Amygdala (tissue), 56 donors: ENCODE measurements at places on chromosomes 1 and 21.

DNA sequence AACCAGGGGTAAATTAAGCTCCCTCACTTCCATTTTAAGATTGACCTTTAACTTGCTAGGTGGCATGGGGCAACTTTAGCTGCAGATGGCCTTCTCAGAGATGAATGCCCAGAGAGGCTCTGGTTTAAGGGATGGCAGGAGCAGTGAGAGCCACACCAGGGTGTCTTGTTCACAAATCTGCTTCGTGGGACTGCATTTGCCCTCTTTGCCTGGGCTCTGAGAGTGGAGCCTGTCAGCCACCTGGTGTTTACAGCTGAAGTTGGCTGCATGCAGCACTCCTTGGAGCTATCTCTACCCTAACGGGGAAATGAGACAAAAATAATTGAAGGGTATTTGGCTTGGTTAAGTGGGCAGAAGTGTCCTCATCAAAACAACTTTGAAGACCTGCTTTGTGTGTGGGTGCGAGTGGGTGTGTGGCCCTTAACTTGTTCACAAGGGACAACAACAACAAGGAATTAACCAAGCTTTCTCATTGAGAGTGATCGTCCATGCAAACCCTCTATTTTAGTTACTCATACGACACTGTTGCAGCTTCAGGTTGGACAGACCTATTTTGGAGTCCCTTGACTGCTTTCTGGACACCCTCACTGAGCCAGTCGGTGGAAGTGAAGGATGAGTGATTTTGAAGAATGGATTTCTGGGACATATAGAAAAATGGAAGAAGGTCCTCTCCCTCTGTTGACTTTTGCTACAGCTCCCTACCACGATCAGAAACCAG is 29.8 kb downstream of the PGM1 start:
- no peak for DNase-seq

DNA sequence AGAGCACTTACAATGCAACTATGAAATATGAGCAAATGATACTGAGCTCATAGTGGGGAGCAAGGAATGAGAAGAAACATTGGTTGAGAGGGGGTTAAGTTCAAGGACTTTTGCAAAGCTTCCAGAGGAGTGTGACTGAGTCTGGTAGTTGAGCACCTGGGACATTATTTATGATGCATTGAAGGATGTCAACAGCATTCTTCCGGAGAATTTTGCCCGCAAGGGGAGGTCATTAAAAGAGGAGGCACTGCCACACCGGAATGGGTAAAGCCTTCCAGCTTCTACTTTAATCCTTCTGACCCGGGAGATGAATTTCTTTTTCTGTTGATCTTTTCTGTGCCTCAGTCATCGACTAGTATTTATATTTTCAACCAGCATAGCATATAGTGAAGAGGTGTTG is 208.4 kb upstream of the CAMK1G start:
- DNase-seq = no peak

- no peak for DNase-seq
These were observed 299.7 kb downstream of the HMCN1 start for GRCh38 chr1:186033847-186034271.

DNA sequence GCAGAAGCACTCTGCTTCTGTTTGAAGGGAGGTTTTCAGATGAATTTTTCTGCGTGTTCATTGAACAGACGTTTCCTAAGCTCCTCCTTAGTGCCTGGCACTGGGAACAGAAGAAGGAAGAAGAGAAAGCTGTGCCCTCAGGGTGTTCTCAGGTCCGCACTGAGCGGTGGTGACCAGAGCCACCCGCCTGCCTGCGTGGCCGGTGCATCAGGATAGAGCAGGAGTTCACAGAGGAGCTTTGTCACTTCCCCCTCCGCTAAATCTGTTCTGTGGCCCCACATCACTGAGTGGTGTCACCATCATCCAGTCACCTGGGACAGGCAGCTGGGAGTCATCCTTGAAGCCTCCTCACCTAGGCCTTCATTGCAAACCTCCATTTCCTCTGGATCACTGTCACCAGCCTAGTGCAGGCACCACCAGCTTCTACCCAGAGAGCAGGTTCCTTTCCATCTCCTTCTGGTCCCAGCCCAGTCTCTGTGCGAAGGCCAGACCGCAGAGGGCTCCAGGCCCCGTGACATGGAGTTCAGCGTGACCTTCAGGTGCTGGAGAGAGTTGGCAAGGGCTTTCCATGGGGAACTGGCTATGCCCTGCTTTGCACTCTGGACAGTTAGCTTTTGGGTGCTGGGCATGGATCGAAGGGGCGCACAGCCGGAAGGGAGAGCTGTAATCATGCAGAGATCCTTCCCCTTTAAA is 21.7 kb downstream of the PARK7 start:
- no peak for DNase-seq

GRCh38 chr21:29418813-29419212 is 120.1 kb downstream of the BACH1 start:
- no peak for DNase-seq

DNA sequence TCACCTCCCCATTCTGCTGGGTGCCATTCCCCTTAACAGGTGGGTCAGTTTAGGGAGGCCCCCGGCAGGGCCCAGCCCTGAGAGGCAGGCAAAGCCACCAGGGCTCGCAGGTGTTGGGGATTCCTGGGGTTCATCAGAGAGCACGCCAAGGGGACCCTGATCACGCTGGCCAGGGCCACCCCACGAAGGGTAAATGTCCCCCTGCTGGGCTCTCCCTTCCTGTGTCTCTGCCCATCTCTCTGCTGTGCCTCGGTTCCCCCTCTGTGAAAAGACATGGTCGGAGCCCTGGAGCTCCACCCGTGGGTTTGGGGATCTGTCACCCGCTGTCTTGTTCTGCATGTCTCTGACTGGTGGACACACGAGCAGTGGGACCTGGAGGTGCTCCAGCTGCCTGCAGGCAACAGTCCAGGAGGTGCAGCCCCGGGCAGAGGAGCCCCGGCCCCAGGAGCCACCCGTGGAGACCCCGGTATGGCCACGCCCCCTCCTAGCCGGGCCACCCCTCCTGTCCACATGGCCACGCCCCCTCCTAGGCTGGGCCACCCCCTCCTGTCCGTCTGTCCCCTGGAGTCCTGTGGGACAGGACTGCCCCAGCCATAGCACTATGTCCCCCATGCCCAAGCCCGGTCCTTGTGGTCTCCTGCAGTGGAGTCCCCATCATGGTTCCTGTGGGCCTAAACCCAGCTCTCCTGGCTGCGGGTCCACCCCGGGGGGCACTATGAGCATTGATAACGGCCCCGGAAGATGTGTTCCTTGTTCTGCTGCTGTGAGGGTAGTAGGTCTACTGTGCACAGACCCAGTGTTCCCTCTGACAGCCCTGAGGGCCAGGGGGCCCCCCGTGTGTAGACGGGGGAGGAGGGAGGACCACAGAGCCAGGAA is 6.5 kb downstream of the AIRE start:
- DNase-seq = no peak

- no peak for DNase-seq
These were observed 62.3 kb downstream of the HLCS start for GRCh38 chr21:36904093-36904666.

DNA sequence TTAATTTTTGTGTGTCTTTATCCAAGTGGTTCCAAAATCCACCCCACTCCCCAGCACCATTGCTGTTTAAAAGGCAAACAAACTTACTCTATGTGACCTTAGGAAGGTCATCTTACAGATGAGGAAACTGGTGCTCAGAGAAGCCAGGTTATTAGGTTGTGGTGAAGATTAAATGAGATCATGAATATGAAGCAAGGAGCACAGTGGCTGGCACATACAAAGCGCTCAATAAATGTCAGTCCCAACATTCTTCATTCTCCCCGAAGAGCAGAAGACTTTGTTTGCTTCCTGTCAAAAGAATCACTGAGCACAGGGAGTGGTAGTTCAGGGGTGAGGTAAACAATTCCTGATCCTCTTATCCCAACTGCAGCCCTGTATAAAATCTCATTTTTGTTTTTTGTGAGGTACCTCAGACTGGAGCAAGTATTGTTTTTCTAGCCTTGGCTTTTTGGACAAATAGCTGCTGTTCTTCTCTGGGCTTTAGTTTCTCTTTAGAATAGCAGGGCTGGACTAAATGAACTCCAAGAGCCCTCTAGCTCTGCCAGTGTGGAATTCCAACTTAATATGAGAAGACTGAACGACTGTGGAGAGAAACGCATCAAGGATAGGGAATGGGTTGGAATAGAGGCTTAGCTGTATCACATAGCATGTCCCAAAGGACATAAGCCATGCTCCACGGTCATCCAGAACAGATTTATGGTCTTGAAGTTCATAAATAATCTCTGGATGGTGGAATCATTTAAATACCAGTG is 455.3 kb upstream of the USP24 start:
- no peak for DNase-seq

- DNase-seq = no peak
These were observed at the start of gene ITGB2 for GRCh38 chr21:44920694-44921604. TSS of gene ITGB2 (minus strand) at chr21:44920899. CDS start at chr21:44910782, 10,117 bp downstream.

- DNase-seq = no peak
These were observed 124.6 kb downstream of the PEX14 start for GRCh38 chr1:10599194-10599861.
